ENCODE measurements at places on chromosomes 2 and 18.

- no peak for DNase-seq
These were observed 176.3 kb downstream of the ZNF385B start for GRCh38 chr2:179685146-179685545.

DNA sequence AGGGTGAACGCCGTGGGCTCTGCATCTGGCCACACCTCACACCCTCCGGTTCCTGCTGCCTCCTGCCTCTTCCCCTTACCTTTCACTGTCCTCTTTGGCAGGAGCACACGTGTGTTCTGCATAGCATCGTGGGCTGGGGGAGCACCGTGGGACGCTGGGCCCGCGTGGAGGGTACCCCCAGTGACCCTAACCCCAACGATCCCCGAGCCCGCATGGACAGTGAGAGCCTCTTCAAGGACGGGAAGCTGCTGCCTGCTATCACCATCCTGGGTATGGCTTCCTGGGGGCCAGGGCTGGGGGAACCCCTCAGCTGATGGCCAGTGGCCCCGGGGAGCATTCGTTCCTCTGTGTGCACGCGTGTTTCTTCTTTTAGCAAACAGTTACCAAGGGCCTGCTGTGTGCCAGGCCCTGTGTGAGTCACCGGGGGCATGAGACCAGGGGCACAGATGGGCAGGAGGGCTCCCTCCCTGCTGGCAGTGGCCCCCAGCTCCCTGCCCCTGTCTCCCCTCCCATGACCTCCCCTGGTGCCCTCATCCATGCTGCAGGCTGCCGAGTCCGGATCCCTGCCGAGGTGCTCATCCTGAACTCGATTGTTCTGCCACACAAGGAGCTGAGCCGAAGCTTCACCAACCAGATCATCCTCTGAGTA, 7.6 kb downstream of the GMPPA start:
- DNase-seq = no peak

DNA sequence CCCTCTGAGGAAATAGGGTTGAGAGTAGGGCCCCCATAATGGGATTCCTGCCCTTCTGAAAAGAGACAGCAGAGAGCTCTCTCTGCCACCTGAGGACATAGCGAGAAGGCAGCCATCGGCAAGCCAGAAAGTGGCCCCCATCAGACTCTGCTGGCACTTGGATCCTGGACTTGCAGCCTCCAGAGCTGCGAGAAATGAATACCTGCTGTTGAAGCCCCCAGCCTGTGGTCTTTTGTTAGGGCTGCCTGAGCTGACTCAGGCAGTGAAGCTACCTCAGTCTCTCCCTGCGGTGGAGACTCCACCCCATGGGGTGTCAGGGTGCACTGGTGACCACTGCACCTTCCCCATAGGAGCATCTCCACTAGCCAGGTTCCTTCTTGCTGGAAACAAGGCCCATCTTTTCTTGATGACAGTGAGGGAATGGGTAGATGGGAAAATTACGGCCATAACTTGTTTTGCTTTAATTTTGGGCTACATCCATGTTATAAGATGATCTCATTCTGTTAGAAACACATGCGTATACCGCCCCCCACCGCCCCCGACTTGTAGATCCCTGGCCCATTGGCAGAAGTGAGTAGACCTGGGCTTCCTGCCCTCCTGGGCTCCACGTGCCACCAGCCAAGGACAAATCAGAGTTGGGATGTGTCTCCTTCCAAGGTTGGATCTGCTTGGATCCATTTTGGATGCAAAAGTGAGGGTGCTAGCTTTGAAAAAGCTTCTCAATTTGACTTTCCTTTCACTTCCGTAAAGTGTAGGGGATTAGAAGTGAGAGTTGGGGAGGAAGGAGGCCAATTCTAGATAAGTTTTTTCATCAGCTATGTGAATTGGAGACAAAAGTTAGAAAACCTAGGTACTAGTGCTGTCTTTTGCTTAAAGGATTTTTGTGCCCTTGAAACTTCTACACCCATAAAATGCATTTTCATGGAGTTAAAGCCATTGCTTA, 42.9 kb downstream of the NCK2 start:
- DNase-seq = no peak

DNA sequence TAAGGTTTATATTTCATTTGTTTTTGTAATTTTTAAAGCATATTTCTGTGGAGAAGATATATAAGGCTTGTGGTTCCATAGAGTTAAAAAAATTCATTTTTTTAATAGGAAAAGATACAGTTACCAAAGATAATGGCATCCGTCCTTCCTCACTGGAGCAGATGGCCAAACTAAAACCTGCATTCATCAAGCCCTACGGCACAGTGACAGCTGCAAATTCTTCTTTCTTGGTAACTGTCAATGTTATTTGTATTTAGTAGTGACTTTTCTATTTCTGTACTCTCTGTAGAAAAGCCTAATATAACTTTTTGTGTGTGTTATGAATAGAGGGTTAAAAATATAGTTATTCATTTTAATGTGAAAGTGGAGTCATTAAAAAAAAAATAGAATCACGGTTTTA, 35.1 kb downstream of the HADHB start:
- no peak for DNase-seq

- peak; percentile 20 for DNase-seq
These were observed 41.4 kb downstream of the OXER1 start for GRCh38 chr2:42722320-42723190.

DNA sequence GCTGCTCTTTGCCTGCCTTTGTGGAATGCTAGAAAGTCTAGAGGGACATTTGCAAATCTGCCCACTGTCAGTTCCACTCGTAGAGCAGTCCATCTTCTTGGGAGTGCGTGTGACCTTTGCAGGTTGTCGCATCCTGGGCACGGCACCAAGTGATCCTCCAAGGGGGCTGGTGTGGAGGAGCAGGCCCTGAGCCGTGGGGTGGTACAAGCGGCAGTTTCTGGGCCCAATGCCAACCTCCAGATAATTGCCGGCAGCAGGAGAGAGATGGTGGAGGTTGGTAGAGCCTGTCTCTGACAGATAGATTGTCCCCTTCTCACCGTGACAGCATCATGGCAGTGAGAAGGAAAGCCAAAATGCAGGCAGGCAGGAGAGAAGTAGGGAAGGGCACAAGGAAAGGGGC, 150.7 kb upstream of the SLC14A2 start:
- no peak for DNase-seq

- DNase-seq = no peak
These were observed 50.6 kb upstream of the PARD3B start for GRCh38 chr2:204494681-204495080.

DNA sequence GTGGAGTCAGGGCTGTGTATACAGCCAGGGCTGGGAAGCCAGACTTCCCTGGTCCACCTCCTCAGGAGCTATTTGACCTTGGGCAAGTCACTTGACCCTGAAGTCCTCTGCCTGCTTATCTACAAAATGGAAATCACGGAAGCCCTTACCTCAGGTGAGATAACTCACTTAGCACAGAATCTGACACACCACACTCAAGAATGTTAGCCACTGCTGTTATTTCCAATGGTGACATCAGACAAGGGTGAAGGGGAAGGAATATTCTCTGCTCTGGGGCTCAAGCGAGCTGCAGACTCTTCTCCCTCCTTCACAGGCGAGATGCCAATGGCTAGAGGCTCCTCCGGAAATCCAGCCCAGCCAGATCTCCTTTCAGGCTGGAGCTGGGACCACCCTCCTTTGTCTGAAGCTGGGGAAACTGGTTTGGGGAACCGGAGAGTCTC, 189.6 kb downstream of the HAUS1 start:
- no peak for DNase-seq

DNA sequence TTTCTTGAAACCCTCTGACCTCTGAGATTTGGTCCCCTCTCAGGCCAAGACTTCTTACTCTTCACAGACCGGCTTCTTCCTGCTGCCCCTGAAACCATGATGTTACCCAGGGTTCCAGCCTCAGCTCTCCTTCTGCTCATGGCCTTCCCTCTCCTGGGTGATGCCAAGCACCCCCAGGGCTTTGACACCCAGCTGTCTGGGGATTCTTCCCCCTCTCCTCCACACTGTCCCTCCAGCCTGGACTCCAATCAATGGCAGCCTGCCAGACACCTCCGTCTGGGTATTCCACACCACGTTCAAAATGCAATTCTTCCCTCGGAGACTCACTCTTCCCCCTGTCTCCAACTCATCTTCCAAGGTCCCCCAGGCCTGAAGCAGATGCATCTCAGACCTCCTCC, 25.0 kb downstream of the SPP2 start:
- no peak for DNase-seq

- no peak for DNase-seq
These were observed 57.3 kb downstream of the CCDC74A start for GRCh38 chr2:131584940-131585339.

DNA sequence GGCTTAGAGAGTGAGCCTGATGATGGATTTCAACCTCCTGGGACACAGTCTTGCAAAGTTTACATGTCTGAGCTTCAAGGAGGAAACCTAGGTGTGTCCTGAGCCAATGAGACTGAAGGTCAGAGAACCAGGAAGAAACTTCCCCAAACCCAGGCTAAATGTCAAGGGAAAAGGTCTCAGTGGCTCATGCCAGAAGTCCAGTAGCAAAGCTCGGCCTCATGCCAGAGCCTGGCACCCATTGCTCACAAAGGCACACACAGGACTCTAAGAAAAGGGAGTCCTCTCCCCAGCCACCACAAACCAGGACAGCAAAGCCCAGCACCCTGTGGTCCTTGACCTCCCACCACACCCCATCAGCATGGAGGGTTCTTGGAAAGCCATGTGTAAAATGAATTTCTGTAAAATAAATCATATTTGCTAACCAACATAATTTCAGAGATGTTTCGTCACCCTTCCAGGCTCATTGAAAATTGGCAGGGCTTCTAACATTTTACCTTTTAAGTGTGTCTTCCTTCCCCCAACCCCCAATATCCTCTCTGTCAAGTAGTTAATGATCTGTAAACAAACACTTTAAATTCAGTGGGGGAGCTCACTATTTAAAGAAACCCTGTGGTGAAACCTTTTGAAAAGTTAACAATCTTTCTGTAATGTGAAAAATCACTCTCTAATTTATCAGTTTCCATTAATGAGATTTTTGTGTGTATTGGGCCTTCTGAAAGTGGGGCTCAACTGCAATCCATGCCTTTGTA, 77.1 kb downstream of the BCL11A start:
- no peak for DNase-seq

DNA sequence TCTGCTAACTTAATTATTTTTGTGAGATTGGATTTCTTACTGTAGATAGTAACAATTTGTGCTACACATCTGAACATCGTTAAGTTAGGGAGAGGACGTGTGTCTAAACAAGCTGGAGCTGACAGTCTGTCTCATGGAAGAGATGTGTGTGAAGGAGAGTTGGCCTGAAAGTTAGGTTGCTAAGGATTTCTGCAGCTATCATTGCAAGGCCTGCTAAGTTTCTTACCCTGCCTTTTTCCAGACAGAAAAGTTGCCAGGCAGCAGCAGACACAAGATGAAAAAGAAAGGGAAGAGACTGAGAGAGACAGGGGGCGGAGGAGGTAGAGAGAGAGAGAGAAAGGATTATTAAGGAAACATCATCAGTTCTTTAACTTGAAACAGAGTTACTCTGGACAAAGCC, 4.1 kb upstream of the LRP1B start:
- no peak for DNase-seq
